A549 treated with CpdA at 1 μM for 4 hours (cell line): ENCODE measurements at places on chromosomes 12 and 14. TPM values are rescaled to one million over a fixed set of nuclear protein-coding genes. Genes with fewer than 3 reads are reported as not detected.

The GUCY2C gene
- total RNA-seq, result 0.01 TPM in 1 of 5 replicates, not detected in the others

The CLBA1 gene
- 13.6 to 17.5 TPM (median 15.7 TPM) in 5 replicates for total RNA-seq

The ABCD4 gene
- total RNA-seq, result 31.0 to 36.9 TPM (median 34.4 TPM) in 5 replicates

The FAM181A gene
- not detected in 5 replicates for total RNA-seq

The C2CD5 gene
- total RNA-seq, result 12.7 to 15.2 TPM (median 13.8 TPM) in 5 replicates

The OXA1L gene
- 142 to 166 TPM (median 162 TPM) in 5 replicates for total RNA-seq

The LRRK2 gene
- 1.9 to 2.2 TPM (median 2.1 TPM) in 5 replicates for total RNA-seq

The PLBD1 gene
- total RNA-seq, result 3.6 to 5.6 TPM (median 4.0 TPM) in 5 replicates

The SERPINA12 gene
- not detected in 5 replicates for total RNA-seq

The FOXN4 gene
- total RNA-seq, result 0.03 to 0.12 TPM in 2 of 5 replicates, not detected in the others

The APEX1 gene
- total RNA-seq, result 262 to 275 TPM (median 270 TPM) in 5 replicates

The CACNA1C gene
- total RNA-seq, result 0.03 to 0.09 TPM (median 0.08 TPM) in 4 of 5 replicates, not detected in the other

The CABP1 gene
- total RNA-seq, result 0.14 to 0.30 TPM (median 0.29 TPM) in 4 of 5 replicates, not detected in the other

The ADAMTS20 gene
- not detected in 5 replicates for total RNA-seq

The KRT83 gene
- 2.2 to 6.1 TPM (median 5.3 TPM) in 5 replicates for total RNA-seq

The LPAR5 gene
- 0.34 to 0.59 TPM (median 0.54 TPM) in 5 replicates for total RNA-seq

The TRIM9 gene
- 7.0 to 10.9 TPM (median 9.0 TPM) in 5 replicates for total RNA-seq
